Small intestine (tissue), 16 donors: ENCODE measurements at places on chromosomes 3 and 15.

- DNase-seq, result peak; percentile 60
Observed at GRCh38 chr15:67134067-67134838, 68.9 kb downstream of the SMAD3 start.

DNA sequence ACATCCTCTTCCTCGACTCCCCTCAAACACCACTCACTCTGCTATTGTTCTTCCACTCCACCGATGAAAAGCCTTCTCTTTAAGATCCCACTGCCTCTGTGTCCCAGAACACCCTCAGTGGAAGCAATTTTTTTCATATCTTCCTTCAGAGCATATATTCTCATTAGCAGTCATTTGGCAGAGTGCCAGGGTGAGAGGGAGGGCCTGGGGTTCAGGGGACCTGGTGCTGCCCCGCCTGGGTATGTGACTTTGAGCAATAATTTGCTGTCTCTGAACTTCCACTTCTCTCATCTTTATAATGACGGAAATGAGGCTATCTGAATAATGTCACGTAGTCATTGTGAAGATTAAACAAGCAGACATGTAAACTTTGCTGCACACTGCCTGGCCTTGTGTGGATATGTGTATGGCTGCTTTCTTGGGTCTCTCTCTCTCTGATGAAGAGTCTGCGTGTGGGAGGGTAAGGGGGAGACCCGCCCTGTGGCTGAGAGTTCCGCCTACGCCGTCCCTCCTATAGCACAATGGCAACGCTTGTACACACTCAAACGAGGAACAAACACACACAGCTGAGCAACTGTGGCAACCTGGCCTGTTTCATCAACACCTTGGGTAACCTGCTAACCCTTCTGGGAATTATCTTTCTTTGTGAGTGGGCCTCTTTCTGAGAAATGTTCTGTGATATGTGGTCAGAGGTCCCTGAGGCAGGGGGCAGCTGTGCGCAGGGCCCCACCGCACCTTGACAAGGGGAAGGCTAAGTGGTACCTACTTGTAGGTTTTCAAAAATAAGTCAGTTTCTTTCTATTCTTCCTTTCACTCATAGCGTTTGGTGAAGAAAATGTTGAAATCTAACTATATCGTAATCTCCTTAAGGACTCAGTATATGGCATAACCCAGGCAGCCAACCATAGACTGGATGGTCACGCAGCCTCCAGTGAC lies 369.8 kb downstream of the SV2B start:
- peak; percentile 59 for DNase-seq

GRCh38 chr15:72781631-72782030 lies 1.9 kb downstream of the ADPGK start:
- DNase-seq, result no peak

DNA sequence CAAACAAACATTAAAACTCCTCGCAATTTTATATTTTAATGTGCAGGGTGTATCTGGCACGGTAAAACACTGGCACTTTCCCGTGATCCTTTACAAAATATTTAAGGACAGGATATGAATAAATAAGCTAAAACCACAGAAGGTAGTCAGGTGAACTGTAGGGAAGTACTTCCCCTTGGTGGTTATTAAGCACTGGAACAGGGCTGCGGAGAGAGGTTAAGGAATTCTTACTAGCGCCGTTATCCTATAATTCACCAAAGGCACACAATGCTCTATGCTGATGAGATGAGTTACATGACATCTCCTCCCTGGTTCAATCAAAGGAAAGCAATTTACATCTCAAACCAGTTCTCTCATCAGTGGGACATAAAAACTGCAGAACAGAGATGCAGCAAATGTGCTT lies 289.8 kb downstream of the ZBTB20 start:
- no peak for DNase-seq

DNA sequence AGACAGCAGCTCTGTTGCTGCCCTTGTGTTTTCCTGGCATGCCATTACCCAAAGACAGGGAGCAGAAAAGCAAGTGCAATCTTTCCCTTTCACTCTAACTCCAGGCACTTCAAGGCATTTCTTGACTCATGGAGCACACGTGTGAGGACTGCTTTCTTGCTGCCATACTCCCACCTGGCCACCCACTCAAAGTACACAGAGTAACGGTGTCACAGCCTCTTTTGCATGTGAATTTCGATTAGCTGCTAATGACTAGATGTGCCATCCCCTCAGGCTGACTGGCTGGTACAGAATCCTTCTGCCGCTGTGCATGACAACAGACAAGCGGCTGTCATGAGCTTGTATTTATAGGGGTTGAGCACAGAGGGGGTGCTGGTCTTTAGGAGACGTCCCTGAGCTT lies 380.6 kb downstream of the CTNNB1 start:
- DNase-seq, result no peak

- DNase-seq, result no peak
Observed at GRCh38 chr3:194931865-194932264, 246.2 kb downstream of the FAM43A start.

- DNase-seq, result no peak
Observed at GRCh38 chr3:58143417-58144055, 67.2 kb downstream of the DNASE1L3 start.

GRCh38 chr3:104956620-104957345 lies 409.9 kb upstream of the ALCAM start:
- DNase-seq, result no peak

- peak; percentile 77 for DNase-seq
Observed at GRCh38 chr3:36969540-36970432, 23.1 kb downstream of the EPM2AIP1 start.

GRCh38 chr15:90095521-90095959 lies 6.7 kb downstream of the IDH2 start:
- DNase-seq, result no peak

DNA sequence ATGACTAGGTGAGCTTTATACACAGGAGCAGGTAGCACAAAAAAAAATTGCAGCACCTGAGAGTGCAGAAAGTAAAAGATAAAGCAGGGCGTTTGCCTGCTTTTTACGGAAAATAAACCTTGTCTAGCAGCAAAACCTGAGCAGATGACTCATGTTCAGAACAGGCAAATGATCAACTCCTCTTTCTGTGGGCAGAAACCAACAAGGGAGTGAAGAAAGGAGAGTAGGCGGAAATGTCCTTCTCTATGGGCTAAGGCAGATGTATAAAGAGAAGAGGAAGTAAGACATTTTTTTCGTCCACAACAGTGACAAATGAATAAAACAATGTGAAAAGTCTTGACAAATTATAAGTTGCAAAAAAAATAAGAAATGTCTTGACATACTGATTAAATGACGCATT lies 24.5 kb upstream of the GMNC start:
- DNase-seq, result no peak

DNA sequence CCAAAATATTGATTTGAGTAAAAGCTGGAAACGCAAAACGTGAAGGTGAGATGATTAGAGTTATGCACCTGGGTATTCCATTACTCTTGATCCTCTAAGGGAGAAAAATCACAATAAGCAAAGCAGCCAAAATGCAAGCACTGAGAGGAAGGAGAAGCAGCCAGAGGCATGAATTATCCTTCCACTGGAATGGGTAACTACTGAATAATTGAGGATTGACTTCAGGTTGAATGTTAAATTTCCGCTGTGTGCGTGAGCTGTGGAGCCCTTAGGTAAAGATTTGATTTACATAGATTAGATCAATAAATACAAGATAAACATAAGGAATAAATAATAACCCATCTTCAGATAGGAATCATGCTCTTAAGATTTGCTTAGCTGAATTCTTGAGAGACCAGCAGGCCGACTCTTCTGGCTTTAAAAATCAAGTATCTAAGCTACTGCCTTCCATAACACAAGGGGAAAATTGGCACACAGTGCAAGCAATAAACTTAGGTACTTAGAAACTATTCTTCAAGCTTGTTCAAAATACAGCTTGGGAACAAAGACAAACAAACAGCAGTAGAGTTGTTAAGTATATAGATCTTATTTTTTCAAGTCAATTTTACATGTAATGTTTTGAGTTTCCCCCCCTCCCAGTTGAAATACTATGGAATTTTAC lies 1459.5 kb downstream of the ZPLD1 start:
- no peak for DNase-seq

GRCh38 chr3:3383461-3383860 lies 204.0 kb upstream of the CRBN start:
- DNase-seq, result peak; percentile 68

DNA sequence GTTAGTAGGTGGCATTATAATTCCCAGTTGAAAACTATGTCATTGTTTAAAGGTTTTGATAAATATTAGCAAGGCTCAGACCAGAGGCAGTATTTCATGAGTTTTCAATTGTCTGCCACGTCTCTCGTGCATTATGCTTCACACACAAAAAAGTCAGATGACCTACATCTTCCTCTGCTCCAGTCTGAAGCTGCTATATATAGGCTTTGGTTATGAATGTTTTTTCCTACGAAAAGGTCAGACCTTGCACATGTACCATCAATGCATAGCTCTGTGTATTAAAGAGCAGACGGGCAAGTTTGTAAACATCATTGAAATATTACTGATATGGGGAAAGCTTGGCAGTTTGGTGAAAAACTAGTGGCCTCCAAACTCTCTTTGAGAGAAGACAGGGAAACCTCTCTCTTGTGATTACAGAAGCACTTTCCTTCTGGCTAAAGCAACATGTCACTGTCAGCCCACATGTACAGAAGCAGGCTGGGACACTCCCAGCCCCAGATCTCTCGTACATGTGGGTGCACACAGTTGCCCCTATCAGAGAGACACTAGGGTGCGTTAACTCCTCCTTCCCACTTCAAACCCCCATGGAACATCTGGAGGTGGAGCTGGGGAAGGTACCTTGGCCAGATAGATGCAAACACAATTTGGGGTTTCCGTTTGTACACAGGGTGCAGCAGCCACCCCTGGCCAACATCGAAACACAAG lies 184.0 kb upstream of the BCL6 start:
- no peak for DNase-seq

DNA sequence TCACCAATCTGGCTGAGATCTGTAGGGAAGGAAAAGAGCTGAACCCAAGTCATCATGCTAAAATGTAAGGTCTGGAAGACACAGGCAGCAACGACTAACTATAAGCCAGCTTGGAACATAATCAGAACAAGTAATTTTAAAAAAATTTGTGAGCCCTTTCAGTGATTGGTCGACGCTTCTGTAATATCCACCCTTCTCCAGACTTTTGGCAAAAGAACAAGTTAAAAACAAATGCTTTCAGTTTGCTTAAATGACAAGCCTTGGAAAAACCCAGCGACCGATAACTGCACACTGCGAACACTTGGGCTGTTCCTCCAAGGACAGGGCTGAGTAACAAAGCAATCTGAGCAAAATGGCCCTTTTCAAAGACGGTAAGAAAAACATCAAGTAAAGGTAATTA lies 49.6 kb downstream of the PCSK6 start:
- DNase-seq, result no peak

- DNase-seq, result no peak
Observed at GRCh38 chr3:102307442-102307841, 127.4 kb upstream of the ZPLD1 start.

DNA sequence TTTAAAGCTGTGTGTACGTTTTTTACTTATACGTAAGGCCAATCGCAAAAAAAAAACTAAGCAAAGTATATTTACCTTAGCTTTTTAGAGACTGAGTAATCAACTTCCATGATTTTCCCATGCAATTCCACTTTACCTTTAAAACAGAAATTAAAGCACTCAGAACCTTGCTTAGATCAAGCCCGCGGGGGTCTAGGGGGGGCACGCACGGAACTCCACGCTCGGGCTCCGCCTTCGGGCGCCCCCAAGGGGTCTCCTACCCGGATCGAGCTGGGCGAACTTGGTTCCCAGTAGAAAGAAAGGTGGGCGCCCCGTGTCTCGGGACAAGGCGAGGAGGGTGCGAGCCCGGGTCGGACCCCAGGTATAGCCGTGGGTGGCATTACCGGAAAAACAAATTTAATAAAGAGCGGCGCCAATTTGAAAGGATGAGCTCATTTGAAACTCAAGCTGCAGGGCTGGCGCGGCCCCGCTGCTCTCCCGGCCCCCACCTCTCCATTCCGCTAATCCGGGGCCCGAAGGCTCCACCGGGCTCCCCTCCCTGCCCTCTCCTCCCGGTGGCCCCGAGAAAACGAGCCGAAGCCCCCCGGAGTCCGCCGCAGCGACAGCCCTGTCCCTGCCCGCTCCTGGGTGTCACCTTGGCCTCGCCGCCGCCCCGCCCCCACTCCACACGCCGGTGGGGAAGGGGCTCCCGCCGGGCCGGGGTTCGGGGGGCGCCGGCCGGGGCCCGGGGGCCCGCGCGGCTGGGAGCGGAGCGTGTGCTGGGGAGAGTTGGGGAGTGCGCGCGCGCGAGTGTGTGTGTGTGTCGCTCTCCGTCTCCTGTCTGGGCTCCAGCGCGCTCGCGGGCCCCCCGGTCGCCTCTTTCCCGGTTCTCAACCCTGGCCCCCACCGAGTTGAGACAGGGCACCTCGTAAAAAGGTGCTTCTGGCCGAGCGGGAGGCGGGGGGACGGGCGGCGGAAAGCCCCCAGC lies 1.5 kb downstream of the IGF2BP2 start:
- DNase-seq, result peak; percentile 77

DNA sequence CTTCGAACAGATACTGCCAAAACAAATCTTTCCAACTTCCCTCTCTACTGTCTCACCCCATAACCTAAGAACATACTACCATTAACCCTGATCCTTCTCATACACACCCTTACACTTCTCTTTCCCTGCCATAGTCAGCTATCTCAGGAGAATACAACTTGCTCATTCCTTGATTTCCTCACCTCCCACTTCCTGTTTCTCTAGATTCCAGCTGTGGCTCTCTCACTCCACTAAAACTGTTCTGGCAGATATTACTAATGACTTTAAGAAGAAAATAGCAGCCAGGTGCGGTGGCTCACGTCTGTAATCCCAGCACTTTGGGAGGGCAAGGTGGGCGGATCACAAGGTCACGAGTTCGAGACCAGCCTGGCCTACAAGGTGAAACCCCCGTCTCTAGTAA lies 4.6 kb downstream of the LSG1 start:
- no peak for DNase-seq

- peak; percentile 69 for DNase-seq
Observed at GRCh38 chr3:62873761-62874710, 1.2 kb downstream of the CADPS start.

DNA sequence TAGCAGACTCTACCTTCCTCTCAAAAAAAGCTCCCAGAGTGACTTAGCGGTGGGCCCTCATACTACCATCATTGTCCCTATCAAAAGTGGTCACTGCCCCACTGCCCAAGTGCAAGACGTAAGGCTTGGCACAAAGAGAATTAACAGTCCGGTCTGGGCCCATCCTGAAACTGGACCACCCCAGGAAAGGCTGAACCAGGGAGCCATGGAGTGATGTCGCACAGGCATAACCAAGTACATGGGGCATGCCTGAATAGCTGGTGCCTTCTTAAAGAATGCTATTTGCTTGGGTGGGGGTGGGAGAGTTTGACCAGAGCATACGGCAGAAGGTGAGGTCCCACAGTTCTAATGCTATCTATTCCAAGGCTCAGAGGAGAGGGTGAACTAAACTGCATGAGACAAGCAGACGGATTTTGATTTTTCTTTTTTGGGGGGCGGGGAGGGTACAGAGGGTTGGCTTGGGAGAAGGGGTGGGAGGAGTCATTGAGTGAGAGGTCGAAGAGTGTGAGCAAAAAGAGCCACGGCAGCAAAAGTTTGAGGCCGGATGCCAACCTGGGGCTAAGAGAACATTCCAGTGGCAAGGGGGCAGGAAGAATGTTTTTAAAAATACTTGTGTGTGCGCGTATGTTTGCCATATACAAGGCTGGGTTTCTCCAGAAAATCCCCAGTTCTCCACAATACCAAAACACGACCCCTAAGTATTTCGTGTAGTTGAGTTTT lies 50.2 kb downstream of the FAM174B start:
- no peak for DNase-seq
